ENCODE measurements at places on chromosomes 1 and 21. TPM values are rescaled to one million over a fixed set of nuclear protein-coding genes. Genes with fewer than 3 reads are reported as not detected.

DNA sequence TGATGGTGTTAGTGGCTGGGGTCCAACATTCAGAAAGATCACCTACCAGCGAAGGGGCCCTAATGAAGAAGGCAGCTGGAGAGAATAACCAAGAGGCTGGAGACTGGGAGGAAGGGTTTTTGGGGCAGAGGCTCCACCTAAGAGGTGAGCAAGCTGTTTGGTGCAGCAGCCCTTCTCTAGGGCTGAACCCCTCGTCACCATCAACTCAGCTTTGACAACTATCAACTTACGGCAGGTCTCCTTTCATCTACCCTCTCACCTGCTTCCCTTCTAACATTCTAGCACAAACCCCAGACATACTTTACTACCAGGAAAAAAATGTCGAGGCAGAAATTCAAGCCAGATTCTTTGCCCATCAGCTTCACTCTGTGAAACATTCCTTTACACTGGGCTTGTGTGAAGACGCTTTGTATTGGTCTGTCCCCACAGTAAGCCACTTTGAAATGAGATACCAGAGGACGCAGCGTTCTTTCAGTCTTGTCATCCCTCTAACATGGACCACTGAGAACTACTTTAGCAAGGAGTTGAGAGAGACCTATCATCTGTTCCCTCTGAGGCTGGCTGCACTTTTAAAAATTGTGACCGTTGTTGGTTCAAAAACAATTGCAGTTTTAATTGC lies 84.6 kb downstream of the RAVER2 start:
- peak; percentile 19 for DNase-seq

DNA sequence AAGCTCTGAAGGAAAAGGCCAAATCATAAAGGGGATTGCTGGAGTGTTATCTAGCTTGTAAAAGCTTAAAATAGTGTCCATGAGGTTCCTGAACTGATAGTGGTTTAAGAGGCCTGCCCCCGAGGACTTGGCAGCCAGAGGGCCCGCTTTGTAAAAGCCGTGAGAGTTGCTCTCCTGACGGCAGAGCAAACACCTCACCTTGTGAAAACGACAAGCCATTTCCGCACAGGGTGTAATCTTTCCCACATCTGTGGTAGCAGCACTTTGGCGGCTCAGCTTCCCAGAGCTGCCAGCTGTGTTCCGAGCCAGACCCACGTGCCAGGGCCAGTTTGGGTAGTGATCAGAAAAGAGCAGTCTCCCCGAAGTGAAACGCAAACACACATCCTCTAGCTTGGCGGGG lies 37.0 kb downstream of the SERBP1 start:
- DNase-seq = no peak

- DNase-seq = no peak
Observed at GRCh38 chr1:156487862-156488261, 12.7 kb downstream of the MEF2D start.

- DNase-seq = no peak
Observed at GRCh38 chr1:157390651-157391050, 161.7 kb downstream of the FCRL5 start.

GRCh38 chr1:200305806-200306205 lies 104.0 kb downstream of the ZNF281 start:
- DNase-seq = no peak

DNA sequence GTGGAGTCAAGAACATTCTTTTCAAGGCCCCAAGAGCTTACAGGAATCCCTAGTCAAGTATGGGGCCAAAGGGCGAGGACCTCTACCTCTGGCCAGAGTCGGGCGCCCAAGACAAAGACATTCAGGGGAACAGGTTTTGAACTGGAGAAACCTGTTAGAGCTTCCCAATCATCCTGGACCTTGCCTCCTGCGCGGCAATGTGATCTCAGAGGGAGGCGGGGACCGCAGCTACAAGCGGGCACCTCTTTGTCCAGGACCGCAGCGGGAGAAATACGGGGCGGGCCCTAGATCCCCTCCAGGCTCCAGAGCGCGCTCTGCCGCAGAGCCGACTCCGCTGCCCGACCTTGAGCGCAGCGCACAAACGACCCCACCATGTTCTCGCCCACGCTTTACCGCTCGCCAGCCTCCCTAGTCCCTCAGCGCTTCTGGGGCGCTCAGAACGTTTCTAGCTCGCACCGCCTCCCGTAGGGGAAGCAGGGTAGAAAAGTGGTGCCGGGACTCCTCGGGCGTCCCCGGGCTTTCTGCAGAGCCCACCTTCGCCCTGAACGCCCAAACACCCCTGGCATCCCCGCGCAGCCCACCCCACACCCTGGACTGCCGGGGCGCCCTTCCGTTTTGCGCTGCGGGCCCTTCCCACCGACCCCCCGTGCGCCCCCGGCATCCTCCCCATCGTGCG lies 28.1 kb downstream of the RABIF start:
- DNase-seq = peak; percentile 91

- DNase-seq = no peak
Observed at GRCh38 chr1:233975486-233975885, 71.0 kb downstream of the SLC35F3 start.

TPTE gene
- not detected for total RNA-seq

RXRG gene
- total RNA-seq = 4.1 TPM

BRINP2 gene
- not detected for total RNA-seq

HNRNPCL4 gene
- total RNA-seq = not detected
